G401 (cell line): ENCODE measurements at places on chromosomes 6 and 20.

- DNase-seq = no peak
Observed at GRCh38 chr20:10356628-10357027, 77.4 kb downstream of the MKKS start.

DNA sequence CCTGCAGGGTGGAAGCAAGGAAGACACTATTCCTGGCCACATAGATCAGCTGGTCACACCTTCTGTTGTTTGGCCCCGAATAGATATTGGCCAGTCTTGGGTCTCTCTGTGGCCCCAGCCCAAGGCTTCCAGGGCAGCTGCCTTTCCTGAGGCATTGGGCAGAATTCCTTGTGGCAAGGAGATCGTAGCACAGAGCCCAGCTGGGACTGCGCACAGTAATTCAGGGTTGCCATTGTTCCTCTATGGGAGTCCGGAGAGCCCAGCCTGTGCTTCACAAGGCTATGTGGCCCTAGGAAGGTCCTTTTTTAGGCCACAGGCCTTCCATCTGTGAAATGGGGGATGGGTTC, 6.9 kb downstream of the SGK2 start:
- DNase-seq = peak; percentile 71

DNA sequence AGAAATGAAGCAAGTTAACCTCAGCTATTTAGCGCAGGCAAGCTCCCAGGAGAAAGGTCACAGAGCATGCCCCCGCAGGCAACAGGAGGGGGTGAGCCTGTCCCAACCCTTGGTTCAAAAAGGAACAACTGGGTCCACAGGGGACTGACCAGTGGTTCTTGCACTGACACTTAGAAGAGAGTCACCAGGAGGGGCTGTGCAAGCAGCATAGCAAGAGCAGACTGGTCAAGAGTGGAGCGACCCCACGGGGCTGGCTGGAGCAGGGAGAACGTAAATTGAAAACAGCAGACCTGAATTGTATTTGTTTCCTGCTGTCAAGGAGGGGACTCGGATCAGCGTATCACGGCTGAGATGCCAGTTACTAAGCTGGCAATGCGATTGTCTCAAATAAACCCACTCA, 32.8 kb downstream of the GABRR1 start:
- DNase-seq = no peak

GRCh38 chr6:42565823-42566613, 2.2 kb downstream of the UBR2 start:
- no peak for DNase-seq

GRCh38 chr20:46433051-46433450, 26.6 kb upstream of the ELMO2 start:
- DNase-seq = peak; percentile 98

- DNase-seq = peak; percentile 42
Observed at GRCh38 chr20:41135187-41135887, 2.0 kb upstream of the PLCG1 start.

- no peak for DNase-seq
Observed at GRCh38 chr20:46558511-46558959, 8.1 kb upstream of the OCSTAMP start.

- DNase-seq = no peak
Observed at GRCh38 chr20:32993496-32994050, 10.7 kb downstream of the SUN5 start.

GRCh38 chr6:136553166-136553787, 3.1 kb upstream of the MAP7 start:
- DNase-seq = no peak

- DNase-seq = no peak
Observed at GRCh38 chr6:133631421-133631820, 257.5 kb upstream of the TCF21 start.

DNA sequence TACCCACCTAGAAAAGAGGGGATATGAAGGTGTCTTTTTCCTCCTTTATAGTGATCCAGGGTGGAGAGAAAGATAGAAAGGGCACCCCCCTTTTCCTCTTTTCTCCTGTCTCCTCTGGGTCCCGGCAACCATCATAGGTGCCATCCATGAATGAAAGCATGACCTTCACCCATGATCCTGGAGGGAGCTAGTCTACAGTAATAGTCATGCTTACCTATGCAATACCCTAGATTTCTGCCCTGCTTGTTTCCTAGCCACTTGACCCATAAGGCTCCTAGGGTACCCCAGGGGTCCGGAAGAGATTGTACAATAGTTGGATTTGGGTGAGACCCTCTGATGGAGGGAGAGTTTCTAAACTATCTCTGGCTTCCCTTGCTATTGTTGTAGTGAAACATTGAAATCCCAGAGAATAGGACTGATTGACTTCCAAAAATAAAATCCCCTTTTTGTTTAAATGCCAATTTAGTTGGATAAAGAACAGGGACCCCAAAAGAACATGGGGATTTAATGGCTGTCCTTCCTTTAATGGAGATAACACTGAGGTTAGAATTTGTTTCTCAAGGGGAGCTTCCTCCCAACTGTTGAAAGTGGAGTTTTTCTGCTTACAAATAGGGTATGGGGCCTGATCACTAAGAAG, 366.8 kb upstream of the KHDRBS2 start:
- no peak for DNase-seq

GRCh38 chr6:47353871-47354270, 44.2 kb upstream of the TNFRSF21 start:
- DNase-seq = peak; percentile 52

DNA sequence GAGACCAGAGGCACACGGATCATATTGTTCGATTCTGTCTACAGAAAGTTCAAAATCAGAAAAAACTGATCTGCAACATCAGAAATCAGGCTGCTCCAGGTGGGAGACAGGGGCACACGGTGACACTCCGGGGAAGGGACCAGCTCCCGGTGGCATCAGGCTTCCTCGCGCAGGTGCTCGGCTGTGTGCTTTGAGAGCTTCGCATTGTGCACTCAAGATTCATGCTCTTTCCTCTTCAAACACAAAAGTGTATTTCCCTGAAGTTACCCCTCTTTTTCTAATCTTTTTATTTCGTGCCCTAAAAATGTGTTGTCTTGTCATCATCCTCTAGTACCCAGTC, 108.1 kb downstream of the DLL1 start:
- DNase-seq = no peak

DNA sequence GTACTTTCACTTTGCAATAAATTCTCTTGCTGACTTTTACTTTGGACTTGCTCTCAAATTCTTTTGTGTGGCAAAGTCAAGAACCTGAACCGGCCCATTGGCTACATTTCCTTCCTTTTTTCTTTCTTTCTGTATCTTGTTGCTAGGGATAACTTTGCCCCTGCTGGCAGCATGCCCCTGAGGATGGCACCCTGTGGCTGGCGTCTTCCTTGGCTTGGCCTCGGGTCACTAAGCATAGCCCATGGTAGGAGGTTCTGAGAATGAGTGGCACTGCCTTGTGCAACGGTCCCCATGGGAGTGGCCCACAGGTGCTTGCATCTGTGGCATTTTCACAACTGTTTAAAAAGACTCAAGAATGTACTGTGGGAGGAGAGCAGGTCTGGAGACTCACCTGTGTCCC, 14.0 kb upstream of the HLA-F start:
- DNase-seq = no peak

GRCh38 chr6:3352678-3353077, 93.9 kb downstream of the PSMG4 start:
- no peak for DNase-seq

DNA sequence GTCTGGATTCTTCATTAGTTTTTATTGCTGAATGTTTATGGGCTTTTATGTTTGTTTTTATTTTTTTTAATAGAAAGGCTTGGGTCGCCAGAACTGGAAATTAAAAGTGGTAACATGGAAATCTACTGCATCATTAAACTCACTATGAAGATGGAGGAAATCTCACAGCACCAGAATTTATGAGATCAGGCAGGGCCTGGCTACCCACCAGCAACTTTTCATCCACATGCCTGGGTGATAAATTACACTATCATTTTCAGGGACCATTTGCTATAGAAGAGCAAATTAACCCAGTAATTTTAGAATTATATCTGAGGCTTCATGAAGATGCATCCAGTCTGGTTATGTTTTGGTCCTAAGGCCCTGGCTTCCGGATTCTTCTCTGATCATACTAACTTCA, 57.8 kb upstream of the PLCB4 start:
- DNase-seq = no peak

GRCh38 chr6:166614589-166614988, 12.5 kb downstream of the RPS6KA2 start:
- DNase-seq = no peak
